ENCODE measurements at places on chromosomes 12 and 14.

DNA sequence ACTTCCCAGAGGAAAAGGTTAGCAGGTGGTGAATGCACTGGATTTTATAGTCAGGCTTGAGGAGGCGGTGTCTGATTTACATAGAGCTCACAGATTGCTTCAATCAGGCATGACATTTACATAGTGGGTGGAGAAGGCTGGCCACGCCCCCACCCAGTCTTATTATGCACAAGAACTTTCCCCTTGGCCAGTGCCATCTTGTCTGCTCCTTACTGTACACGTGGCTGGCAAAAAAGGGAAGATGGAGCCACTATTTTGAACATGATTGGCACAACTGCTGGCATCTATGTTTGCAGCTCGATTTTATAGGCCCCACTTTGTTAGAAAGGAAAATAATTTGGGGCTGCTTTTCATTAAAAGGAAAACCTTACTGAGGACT lies 10.9 kb upstream of the LGMN start:
- peak; percentile 44 for DNase-seq

DNA sequence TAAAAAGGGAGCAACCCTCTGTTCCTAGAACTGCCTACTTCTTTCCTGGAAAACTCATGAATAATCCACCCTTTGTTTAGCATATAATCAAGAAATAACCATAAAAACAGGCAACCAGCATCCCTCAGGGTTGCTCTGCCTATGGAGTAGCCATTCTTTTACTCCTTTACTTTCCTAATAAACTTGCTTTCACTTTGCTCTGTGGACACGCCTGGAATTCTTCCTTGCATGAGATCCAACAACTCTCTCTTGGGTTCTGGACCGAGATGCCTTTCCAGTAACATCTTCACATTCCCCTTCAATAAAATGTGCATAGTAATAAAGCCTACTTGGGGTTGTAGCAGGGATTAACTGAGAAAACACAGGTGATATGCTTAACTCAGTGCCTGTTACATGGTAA lies 286.4 kb upstream of the AMIGO2 start:
- no peak for DNase-seq

- no peak for DNase-seq
Observed at GRCh38 chr14:105384041-105384557, 14.2 kb upstream of the TEX22 start.

- no peak for DNase-seq
Observed at GRCh38 chr12:124334266-124334665, 39.4 kb downstream of the RFLNA start.

GRCh38 chr12:32205731-32206130 lies 99.1 kb downstream of the BICD1 start:
- no peak for DNase-seq

DNA sequence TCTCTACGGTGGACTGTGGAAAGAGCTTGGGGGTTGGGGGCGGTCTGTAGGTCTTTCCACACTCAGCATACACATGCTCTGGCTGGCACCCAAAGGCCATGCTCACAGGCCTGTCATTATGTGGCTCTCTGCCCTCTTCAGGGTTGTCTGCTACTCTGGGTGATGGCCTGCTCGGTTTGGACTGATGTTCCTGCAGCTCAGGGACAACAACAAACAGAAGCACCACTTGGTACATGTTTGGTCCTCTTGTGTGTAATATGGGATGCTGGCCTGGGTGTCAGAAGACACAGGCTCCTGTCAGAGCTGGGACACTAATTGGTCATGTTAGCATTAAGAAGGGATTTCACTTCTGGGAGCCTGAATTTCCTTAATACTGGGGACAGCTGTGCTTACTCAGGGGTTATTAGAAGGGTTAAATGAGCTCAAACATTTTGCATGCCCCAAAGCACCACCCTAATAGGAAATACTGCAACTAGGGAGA lies 32.7 kb upstream of the SELPLG start:
- DNase-seq: no peak

GRCh38 chr14:104870368-104871144 lies 5.5 kb downstream of the CEP170B start:
- no peak for DNase-seq

DNA sequence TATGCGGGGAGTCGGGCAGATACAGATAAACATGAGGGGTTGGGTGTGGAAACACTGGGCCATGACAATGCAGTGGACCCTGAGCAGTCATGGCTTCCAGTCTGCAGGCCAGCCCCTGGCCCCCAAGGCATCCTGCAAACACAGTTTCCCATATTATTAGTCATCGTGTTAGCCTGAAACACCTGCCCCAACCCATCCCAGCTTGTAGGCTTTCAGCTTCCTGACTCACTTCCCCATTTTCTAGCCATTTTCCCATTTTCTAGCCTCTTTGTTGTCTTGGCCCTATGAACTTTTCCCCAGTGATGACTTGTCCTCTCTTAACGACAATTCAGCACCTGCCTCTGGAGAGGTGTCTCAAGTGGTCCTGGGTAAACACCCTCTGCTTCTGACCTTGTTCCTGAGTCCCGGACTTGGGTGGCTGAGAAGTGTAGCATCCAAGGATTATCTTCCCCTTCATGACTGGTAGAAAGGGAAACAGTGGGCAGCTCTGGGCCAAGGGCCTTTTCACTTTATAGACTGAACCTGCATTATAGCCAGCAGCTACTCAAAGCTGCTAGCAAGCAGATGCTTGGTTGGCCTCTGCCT lies 4.3 kb upstream of the PGF start:
- no peak for DNase-seq

- DNase-seq: no peak
Observed at GRCh38 chr12:131323879-131324278, 370.2 kb downstream of the ADGRD1 start.

- no peak for DNase-seq
Observed at GRCh38 chr14:35222324-35222723, 69.9 kb upstream of the PSMA6 start.

GRCh38 chr14:63686926-63687325 lies 40.9 kb downstream of the SGPP1 start:
- DNase-seq: no peak

DNA sequence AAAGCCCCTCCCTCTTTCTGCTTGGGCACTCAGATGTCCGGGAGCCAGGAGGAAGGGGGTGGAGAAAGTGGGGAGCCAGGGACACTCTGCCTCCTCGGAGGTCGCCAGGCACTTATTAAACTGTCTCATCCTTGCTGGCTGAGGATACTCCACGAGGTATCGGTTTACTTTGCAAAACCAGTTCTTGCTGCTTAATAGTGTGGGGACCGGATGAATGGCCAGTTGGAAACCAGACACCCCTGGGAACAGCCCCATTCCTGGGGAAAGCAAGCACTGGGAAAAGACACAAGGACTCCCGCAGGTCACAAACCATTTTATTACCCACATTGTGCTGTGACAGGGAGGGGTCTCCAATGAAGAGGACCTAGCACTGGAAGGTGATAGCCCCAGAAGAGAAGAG lies 34.2 kb downstream of the CCDC88C start:
- DNase-seq: no peak

DNA sequence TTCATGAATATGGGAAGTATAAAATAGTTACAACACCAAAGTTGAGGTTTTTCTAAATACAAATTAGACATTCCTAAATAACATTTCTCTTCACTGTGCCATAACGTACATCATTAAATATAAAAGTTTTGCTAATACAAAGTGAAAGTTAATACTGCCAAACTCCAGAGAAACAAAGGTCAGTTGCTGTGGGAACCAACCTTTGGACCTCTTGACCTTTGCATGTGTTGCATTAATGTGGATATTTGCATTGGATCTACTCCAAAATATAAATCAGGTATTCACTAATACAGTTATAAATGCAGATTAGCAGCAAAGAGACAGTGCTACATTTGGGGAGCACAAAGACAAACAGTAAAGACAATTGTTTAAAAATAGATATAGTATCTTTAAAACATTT lies 366.0 kb upstream of the USP15 start:
- DNase-seq: no peak

DNA sequence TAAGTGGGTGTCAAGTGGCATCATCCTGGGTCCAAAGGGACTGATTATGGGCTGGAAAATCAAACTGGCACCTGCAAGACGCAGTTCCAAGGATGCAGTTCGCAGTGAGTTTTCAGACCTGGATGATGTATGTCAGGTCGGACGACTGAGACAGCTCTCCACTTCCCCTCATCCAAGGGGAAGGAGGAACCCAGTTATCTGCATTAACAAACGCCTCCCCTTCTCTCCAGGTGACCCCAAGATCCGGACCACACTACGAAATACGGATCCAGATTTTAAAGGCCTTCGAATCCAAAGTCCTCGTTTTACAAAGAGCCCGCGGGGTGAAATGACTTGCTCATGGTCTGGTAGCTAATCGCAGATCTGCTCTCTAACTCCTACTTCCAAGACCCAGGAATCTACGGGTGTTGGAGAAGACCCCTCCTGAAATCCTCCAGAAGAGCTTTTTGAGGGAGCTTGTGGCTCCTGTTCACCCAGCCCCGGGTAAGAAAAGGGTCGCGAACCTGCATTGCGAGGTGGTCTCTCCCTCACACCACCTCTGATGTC lies 460 bp upstream of the SYNE2 start:
- DNase-seq: no peak

GRCh38 chr14:88248606-88249005 lies 74.5 kb downstream of the KCNK10 start:
- no peak for DNase-seq

GRCh38 chr14:60616461-60616959 lies 32.8 kb downstream of the SIX1 start:
- no peak for DNase-seq

- DNase-seq: no peak
Observed at GRCh38 chr12:113586461-113586860, 114.8 kb upstream of the LHX5 start.

DNA sequence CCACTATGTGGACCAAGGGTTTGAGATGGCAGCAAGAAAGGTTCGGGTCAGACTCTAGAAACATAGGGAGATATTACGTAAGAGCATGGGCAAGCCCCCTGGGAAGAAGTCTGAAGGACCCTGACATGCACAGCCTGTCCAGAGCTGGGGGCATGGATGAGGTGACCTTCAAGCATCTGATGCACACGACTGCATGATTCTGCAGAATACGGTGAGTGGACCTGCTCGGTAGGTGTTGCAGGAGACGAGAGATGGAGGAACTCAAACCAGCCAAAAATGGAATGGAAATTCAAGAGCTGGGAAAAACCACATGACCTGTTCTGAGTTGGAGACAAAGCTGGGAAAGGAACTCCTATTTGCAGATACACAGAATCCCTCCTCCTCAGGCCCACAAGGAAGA lies 43.6 kb downstream of the ANO2 start:
- DNase-seq: no peak

DNA sequence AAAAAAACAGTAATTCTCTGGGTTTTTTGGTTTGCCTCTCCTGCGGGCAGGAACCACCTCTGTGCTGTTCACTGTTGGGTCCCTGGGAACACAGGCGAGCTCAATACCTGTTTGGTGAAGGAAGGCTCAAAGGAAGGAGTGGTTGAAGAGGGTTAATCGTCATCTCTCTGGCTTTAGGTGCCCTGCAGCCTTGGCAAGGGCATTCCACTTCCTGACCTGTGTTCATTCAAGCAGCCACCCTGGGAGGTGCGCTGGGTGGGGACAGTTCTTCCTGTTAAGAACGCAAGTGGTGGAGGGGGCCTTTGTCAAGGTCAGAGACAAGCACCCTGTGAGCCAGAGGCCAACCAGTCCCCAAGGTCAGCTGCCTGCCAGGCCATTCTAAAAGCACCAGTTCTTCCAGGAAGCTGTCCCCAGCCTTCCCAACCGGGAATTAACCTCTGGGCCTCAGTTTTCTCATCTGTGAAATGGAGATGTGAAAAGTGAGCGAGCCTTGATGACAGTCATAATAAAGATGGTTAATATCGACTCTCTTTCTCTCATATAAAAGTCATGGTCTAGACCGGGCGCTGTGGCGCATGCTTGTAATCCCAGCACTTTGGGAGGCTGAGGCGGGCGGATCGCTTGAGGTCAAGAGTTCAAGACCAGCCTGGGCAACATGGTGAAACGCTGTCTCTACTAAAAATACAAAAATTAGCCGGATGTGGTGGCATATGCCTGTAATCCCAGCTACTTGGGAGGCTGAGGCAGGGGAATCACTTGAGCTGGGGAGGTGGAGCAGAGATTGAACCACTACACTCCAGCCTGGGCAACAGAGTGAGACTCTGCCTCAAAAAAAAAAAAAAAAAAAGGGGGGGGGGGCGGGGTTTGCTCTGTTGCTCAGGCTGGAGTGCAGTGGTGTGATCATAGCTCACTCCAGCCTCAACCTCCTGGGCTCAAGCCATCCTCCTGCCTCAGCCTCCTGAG lies 6.1 kb downstream of the RHOF start:
- DNase-seq: peak; percentile 61

DNA sequence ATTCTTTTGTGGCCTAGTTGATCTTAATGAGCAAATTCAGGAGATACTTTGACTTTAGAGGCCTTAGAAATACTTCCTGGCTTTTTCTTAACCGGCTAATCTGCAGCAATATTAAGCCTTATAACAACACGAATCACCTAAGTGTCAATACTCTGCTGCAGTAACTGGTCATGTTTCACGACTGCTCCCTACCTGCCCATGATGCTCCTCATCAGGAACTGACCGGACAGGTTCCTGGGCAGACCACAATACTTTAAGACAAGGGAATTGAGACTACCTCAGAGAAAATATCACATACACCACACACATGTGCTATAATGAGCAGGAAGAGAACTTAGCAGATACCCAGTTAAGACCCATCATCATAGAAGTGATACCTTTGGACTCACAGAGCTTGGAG lies 211.9 kb upstream of the BMP4 start:
- no peak for DNase-seq

GRCh38 chr12:52011602-52012214 lies 5.0 kb downstream of the TAMALIN start:
- no peak for DNase-seq

- DNase-seq: no peak
Observed at GRCh38 chr12:40106202-40106533, 287 bp upstream of the SLC2A13 start.

- no peak for DNase-seq
Observed at GRCh38 chr12:132170637-132171292, 26.5 kb downstream of the NOC4L start.

DNA sequence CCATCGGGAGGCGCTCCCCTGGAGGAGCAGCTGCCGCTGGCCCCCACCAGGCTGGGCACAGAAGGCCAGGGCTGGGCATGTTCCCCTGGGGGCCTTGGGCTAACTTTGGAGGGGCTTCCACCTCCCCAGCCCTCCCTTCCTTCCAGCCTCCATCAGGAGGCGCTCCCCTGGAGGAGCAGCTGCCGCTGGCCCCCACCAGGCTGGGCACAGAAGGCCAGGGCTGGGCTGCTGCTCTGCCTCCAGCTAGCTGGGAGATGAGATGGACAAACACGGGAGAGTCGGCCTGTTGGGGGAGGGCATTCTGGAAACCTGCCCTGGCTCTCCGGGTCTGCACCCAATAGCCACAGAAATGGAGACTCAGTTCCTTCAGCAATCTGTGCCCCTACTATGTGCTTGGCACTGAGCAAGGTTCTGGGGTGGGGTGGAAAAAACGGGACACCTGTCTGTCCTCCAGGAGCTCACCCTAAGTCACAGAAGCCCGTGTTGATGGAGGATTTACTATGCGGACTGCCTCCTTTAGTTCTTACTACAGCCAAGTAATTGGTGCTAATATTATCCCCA lies 39.0 kb upstream of the CORO1C start:
- DNase-seq: no peak

DNA sequence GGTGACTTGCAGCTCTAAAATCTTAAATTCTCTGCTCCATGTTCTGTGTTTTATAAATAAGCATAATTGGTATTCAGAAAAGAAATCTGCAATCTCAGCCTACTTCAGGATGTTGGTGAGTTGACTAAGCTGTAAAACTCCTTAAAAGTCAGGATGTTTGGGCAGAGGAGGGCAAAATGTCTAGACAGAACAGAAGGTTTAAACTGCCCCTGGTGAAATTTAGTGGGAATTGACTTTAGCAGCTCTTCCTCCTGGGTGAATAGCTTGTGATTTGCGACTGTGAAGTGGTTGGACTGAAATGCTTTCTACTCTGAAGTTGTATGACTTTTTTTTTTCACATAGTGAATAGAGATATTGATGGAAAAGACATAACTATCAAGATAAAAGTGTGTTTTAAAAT lies 85.8 kb downstream of the CAND1 start:
- no peak for DNase-seq
